Activated CD8-positive, alpha-beta memory T cell treated with anti-CD3 and anti-CD28 coated beads, Interleukin-2, amount 50 U/mL, for 48 hours (primary cell): ENCODE measurements at places on chromosomes 3 and 15.

DNA sequence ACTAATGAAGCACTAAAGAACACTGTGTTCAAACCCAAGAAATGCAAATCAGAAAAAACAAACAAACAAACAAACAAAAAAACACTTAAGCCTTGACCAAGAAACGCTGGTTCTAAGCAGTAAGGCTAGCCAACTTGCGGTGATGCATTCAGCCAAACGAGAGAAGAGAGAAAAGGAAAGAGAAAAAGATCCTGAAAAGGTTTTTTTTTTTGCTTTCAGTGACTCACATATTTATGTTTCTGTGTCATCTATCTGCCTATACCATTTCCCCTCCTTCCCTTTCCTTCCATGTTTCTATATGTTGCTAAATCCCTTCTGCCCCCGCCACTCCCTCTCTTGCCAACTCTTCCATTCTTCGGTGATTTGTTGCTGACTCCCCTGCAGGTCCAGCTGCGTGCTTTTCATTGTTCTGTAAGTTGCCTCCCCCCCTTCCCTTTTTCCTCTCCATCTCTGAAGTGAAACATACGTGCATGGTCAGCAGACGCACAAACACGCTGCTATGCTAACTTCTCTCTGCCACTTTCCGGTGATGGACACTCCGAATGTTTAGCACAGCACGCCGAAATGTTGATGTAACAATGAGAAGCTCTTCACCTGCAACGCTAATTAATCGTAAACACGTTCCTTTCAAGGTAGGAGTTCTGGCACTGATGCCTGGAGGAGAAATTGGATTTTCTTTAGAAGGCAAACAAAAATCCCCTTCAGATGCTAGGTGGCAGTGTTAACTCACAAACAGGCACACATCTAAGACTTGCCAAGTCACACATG is 154.4 kb downstream of the TUSC7 start:
- DNase-seq: no peak

DNA sequence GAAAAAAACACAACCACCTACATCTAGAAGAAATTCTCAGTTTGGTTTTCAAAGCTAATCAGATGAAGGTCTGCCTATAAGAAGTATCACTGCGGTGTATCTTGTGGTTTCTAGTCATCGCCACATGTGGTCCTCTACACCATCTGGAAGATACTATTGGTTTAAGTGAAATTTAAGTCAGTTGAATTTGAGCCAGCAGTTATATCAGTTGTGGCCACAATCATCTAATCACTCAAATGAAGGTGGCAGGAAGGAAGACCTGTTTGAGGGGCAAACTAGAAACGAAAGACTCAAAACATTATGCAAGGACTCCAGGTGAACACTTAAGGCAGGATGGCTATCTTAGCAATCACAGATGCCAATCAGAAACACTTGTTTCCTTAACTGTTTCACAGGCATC is 48.7 kb downstream of the ETV5 start:
- DNase-seq: no peak

DNA sequence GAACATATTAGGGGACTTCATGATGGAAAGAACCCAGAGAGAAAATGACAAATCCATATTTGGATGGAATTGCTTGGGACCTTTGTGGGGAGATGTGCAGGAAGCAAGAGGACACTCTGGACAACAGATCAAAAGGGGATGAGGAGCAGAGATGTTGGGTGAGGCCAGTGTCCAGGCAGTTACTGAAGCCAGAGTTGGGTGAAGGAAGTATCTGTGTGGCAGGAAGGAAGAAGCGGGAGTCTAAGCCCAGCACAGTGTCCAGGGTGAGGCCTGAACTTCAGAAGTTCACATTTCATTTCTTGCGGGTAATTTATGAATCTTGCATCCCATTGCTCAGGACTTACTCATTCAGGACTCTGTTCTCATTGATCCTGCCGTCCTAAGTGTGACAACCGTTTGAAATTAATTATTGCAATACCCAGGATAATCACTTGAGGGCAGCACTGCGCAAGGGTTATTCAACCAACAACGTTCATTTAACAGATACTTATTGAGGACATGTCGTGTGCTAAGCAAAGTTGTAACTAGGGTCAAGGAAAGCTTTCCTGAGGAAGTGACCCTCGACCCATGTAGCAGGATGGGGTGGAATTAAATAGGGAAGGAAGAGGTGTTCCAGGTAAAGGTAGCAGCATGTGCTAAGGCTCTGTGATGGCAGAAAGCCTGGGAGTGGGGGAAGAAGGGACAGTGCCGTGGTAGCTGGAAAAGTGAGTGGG is 61.3 kb upstream of the CMTM8 start:
- DNase-seq: peak; percentile 70

GRCh38 chr15:80549654-80550053 is 145.5 kb upstream of the ABHD17C start:
- no peak for DNase-seq

DNA sequence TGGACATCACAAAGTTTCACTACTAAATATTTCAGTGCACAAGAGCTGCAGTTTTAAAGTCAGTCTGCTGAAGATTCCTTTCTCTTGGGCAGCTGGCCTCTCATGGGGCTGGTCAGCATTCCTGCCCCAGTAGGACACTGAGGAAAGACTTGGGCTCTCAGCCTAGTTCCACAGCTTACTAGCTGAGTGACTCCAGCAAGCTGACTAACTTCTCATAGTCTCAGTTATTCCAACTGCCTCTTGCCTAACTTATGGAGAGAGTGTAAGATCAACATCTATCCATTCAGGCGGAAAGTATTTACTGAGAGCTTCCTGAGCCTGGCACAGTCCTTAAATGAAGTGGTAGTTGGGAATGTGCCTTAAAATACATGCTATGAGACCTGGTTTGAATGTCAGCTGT is 27.0 kb downstream of the TM4SF4 start:
- DNase-seq: no peak
